ENCODE measurements at places on chromosomes 16 and 17.
A peak's percentile ranks its signal among the peaks of the same experiment; 100 is the strongest.

- DNase-seq: no peak
Observed at GRCh38 chr16:14306485-14307058, 235.5 kb downstream of the MRTFB start.

DNA sequence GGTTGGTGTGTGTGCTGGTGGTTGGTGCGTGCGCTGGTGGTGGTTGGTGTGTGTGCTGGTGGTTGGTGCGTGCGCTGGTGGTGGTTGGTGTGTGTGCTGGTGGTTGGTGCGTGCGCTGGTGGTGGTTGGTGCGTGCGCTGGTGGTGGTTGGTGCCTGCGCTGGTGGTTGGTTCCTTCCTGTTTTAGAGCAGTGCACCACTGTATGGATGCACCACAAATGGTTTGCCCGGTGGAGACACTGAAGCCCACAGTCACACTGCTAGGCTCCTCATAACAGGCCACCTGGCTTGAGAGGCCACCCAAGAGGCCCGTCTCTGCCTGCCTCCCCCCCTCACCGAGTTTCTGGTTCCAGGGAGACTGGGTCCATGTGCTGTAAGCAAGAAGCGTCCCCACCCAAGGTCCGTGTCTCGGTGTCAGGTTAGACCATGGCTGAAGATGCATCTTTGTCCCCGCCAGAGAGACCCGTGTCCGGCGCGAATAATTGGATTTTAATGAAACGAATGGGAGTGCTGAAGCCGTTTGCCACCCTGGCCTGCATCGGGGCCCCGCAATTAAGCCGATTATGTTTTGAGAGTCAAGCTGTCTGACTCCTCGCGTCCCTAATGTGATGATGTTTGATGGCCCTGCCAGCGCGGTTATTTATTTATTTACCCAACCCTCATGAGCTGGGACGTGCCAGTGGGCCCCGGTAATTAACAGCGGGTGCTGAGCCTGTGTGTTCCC, 161.3 kb upstream of the GSE1 start:
- DNase-seq: no peak

DNA sequence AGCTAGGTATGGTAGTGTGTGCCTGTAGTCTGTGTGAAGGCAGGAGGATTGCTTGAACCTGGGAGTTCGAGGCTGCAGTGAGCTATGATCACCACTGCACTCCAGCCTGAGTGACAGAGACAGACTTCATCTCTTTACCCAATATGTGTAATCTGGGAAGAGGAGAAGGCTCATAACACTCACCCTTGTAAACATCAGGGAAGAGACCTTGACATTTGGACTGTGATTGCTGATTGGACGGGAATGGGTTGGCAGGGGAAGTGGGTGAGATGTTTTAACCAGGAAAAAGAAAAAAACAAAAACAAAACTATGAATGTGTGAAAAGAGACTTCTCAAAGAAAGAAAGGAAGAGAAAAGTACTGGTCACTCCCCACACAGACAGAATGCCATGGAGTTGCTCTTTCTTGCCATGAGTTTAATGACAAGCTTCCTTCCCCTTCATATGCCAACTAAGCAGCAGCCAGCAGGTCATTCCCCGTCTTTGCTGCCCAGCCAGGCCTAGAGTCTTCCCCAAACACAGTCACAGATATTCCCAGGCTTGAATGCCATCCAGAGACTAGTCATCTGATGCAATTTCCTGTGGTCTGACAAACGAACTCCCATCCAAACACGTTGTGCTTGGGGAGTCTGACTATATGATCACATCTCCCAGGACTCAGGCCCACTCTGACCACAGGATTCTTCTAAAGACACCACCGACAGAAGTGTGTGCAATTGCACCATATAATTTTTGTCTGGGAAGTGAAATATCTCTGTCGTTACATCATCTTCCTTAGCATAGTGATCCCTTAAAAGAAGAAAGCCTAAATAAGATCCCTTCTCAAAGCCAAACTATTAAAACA, 3.6 kb upstream of the XAF1 start:
- DNase-seq: peak; percentile 75

GRCh38 chr16:84715854-84716253, 16.1 kb downstream of the USP10 start:
- DNase-seq: no peak

GRCh38 chr17:1045456-1045855, 48.5 kb downstream of the TIMM22 start:
- DNase-seq: no peak

GRCh38 chr16:84503751-84504395, 586 bp downstream of the MEAK7 start:
- DNase-seq: peak; percentile 22

- DNase-seq: no peak
Observed at GRCh38 chr17:50196036-50196435, 5.4 kb downstream of the COL1A1 start.

DNA sequence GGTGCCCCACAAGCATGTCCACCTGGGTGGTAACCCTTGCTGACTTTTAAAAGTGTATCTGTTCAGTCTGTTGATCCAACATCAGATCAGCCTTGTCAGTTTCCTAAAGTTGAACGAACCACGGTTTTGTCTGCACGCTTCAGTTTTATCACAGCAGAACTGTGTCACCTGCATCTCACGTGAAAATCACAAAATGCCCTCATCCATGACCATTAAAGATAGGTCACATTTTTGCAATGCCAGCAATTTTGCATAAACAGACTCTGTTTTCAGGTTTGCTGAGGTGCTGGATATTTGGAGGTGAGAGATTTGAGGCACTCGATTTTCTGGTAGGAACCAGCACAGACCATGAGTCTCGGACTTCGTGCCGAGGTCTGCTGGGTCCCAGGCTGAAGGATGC, 3.0 kb downstream of the METRNL start:
- no peak for DNase-seq

GRCh38 chr17:7977805-7978204, 24.6 kb upstream of the GUCY2D start:
- DNase-seq: no peak

DNA sequence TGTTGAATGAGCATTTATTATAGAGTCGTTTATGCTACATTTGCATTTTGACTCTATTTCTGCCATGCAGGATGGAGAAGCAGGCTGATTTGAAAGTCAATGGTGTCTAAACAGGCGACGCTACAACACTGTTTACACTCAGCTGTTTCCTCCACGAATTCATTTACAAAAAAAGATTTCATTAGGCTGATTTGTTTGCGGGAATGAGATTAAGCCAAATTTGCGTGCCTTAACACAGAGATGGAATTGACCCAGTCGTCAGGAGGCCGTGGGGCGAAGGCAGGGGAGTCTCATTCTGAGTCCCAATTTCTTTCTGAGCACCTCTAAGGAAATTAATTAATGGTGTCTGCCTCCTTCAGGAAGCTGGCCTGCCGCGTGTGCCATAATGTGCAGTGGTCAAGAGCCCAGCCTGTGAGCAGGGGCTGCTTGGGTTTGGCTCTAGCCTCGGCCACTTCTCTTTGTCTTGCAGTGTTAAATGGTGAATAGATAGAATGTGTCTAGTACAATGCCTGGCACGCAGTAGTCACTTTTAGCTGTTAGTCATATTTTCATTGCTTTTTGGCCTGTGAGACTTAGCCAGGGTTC, 88.6 kb upstream of the NKD1 start:
- no peak for DNase-seq

GRCh38 chr17:66966704-66967418, 2.4 kb downstream of the CACNG4 start:
- no peak for DNase-seq

GRCh38 chr16:87303431-87303930, 13.7 kb downstream of the C16orf95 start:
- DNase-seq: peak; percentile 4

DNA sequence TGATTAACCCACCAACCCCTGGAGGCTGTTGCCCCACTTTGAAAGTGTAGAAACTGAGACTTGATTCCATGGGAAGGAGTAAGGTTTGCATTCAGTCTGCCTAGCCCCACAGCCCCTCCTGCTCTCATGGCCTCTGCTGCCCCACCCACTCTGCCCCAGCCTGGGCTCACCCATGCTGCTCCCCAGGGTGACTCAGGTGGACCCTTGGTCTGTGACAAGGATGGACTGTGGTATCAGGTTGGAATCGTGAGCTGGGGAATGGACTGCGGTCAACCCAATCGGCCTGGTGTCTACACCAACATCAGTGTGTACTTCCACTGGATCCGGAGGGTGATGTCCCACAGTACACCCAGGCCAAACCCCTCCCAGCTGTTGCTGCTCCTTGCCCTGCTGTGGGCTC, 6.5 kb downstream of the PRSS41 start:
- DNase-seq: no peak

- peak; percentile 95 for DNase-seq
Observed at GRCh38 chr17:79026376-79027273, 2.7 kb downstream of the C1QTNF1 start.

DNA sequence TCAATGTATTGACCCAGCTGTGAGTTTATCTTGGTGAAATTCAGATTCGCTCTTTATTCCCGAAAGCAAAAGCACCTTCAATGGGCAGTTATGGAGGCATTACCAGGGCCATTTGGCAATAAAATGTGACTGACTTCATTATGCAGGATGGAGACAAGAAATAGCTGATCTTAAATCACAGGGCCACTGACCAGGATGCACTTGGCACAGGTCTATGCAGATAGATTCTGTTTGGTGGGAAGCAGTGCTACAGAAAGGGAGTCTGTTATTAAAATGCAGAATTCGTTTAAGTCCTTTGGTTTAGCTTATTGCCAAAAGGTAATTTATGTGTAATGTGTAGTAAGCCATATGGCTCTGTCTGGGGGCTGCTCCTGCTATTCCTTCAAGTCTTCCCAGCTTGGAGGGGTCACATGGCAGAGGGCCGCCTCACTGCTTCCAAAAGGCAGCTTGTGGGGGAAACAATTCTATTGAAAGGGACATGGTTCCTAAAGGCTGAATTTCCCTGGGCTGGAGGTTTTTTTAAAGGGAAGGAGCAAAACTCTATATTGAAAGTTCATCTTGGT, 239.8 kb downstream of the HS3ST4 start:
- DNase-seq: no peak

DNA sequence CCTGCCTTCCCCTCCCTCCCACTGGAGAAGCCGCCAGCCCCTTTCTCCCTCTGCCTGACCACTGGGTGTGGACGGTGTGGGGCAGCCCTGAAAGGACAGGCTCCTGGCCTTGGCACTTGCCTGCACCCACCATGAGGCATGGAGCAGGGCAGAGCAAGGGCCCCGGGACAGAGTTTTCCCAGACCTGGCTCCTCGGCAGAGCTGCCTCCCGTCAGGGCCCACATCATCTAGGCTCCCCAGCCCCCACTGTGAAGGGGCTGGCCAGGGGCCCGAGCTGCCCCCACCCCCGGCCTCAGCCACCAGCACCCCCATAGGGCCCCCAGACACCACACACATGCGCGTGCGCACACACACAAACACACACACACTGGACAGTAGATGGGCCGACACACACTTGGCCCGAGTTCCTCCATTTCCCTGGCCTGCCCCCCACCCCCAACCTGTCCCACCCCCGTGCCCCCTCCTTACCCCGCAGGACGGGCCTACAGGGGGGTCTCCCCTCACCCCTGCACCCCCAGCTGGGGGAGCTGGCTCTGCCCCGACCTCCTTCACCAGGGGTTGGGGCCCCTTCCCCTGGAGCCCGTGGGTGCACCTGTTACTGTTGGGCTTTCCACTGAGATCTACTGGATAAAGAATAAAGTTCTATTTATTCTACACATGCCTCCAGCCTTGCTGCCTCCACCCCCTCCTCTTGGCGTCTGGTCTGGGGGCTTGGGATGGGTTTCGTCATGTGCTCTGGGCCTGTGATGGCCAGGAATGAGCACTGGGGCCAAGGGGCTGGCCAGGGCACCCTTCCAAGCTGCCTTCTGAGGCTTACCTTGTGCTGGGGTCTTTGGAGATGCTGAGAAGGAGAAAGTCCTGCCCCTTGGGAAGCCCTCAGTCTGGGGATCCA, 7.3 kb downstream of the GJD3 start:
- no peak for DNase-seq

- peak; percentile 58 for DNase-seq
Observed at GRCh38 chr16:88815901-88816589, 4.3 kb upstream of the APRT start.

DNA sequence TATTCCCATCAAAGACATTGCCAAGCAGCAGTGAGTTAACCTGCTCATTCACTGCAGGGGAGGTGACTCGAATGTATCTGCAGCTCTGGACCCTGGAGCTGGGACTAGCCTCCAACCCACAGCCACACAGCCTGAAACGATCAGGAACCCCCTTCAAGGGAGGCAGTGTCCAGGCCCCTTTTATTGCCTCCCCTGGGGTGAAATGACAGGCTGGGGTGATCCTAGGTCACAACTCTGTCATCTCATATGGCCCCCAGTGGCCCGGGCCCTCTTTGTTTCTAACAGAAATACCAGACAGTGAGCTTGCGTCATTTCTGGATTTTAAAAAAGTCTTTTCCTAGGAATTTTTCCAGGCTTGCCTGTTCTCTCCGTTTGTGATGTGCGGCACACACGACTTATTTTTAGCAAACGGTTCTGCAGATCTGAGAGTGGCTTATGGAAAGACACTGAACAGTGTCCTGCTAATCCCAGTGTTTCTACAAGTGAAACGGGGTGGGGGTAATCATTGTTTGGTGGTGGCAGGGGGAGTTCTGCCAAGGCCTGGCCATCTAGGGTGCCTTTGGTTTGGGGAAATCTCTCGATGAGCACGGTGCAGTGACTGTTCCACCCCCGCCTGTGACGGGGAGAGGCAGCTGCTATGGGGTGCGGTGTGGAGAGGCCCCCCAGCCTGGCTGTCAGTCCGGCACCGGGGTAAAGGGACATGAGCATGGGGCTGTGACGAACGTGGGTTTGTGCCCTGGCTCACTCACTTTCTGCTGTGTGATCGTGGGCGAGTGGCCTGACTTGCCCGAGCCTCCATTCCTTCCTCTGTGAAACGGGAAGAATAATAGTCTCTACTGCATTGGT, 27.2 kb downstream of the NAGPA start:
- no peak for DNase-seq

GRCh38 chr16:23788685-23789084, 33.9 kb downstream of the CHP2 start:
- DNase-seq: no peak

DNA sequence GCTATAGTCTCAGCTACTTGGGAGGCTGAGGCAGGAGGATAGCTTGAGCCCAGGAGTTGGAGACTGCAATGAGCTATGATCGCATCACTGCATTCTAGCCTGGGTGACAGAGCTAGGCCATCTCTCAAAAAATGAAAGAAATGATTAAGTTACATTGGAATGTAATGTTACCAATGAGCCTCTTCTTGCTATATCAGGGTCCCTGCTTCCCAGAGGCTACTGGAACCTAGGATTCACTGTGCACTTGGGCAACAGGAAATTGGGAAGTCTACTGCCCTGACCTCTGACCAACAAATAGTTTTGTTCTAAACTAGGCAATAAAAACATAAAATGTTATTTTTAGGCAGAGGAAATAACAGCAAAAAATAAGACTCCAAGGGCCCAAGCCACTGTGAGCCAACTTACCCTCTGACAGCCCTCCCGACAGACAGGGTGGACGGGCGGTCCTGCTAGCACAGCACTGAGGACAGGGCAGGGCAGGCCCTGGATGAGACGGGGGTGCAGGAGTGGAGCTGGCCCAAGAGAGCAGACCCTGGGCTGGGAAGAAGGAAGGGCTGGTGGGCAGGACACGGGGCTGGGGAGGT, 27.5 kb downstream of the NSMCE1 start:
- DNase-seq: peak; percentile 27

GRCh38 chr17:53818271-53818670, 4.5 kb upstream of the KIF2B start:
- no peak for DNase-seq

- DNase-seq: no peak
Observed at GRCh38 chr16:48113001-48113400, 42.8 kb downstream of the ABCC12 start.

- no peak for DNase-seq
Observed at GRCh38 chr17:17541640-17542001, 45.4 kb upstream of the RASD1 start.

GRCh38 chr16:16062023-16062937, 112.9 kb downstream of the ABCC1 start:
- no peak for DNase-seq

Measured in PC-3 (cell line).